ENCODE measurements at places on chromosomes 16 and 17.

- DNase-seq = no peak
Measured at GRCh38 chr17:80372922-80373570, 41.9 kb upstream of the ENDOV start.

DNA sequence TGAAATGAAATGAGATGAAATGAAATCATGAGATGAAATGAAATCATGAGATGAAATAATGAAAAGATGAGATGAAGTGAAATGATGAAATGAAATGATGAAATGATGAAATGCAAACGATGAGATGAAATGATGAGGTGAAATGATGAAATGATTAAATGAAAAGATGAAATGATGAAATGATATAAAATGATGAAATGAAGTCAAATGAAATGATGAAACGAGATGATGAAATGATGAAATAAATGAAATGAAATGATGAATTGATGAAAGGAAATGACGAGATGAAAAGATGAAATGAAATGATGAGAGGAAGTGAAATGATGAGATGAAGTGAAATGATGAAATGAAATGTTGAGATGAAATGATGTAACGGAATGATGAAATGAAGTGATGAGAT is 595.6 kb downstream of the TP53TG3F start:
- no peak for DNase-seq

DNA sequence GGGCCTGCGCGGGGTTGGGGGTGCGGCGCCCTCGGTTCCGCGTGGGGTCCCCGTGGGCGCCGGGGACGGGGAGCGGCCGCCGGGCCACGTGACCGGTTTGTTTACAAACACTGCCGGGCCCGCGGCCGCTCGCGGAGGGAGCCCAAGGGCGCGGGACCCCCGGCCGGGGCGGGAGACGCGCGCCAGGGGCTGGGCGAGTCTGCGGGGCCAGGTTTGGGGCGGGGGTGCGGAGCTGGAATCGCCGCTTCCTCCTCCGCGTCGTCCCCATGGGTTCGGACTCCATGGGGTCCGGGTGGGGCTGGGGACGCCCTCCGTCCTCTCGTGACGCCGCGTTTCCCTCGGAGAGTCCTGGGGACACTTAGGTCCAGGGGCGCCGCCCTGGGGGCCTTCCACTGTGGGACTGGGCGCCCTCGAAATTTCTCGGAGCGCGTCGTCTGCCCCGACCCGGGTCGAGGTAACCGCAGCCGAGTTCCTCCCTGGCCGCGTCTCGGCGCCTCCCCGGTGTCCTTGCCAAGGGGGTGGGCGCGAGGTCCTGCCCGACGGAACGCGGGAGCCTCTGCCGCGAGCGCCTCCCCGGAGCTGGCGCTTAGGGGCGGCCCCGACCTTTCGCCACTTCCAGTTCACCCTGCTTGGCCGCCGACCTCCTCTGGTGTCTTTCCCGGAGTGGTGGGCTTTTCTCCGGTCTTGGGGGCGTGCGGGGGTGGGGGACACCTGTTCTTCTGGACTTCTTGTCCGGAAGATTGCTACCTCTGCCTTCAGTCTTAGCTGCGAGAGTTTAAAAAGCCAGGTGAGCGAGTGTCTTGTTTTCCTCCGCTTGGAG is 684 bp downstream of the YPEL2 start:
- peak; percentile 83 for DNase-seq

GRCh38 chr17:47304186-47304585 is 19.6 kb upstream of the EFCAB13 start:
- DNase-seq = no peak

GRCh38 chr17:21072745-21073197 is 30.0 kb upstream of the USP22 start:
- DNase-seq = no peak
